ENCODE measurements at places on chromosomes 6 and 20.

- DNase-seq: no peak
Measured at GRCh38 chr6:68634726-68635411, at the start of gene ADGRB3. Gene ADGRB3, plus strand, starts transcription at chr6:68635282. Its CDS starts 3,394 bp downstream, at chr6:68638676.

- DNase-seq: no peak
Measured at GRCh38 chr6:115668211-115668610, 392.5 kb downstream of the FRK start.

DNA sequence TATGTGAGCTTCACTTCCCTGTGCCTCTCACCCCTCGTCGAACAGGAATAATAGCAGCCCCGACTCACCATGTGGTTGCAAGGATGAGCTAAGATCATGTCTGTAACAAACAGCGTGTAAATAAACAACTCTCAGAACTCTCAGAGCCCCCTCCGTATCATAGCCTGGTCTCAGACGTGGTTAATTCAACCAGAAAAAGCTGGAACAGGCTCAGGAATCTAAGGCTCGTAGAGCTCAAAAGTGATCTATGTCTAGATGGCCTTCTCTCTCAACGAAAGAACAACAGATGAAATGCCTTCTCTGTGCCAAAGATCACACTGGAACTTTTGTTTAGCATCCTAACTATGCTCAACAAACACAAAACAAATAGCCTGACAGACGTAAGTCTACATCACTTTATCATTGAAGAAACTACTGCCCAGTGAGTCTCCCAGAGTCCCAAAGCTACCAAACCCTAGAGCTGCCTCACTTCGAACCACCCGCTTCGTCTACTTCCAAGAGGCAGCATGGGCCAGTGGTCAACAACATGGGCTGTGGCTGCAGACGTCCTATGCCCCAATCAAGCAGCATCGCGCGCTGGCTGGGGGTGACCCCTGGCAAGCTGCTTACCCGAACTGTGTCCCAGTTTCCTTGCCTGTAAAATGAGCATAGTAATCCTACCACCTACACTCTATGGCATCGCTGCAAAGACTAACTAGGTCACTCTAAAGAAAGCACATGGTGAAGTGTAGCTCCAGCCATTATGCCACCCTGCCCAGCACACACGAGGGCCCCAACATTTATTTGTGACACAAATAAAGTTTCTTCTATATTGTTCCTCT, 35.1 kb downstream of the NFATC2 start:
- DNase-seq: no peak

GRCh38 chr6:139520321-139520768, 145.9 kb upstream of the CITED2 start:
- DNase-seq: no peak

Data from stimulated activated CD8-positive, alpha-beta memory T cell treated with anti-CD3 and anti-CD28 coated beads, Interleukin-15, amount 100 ng/mL, for 24 hours (primary cell).